CD4-positive, alpha-beta memory T cell (primary cell): ENCODE measurements at places on chromosomes 1 and 21. TPM values are rescaled to one million over a fixed set of nuclear protein-coding genes. Genes with fewer than 3 reads are reported as not detected.

C1orf115 gene
- 1.5 TPM for total RNA-seq

DNA sequence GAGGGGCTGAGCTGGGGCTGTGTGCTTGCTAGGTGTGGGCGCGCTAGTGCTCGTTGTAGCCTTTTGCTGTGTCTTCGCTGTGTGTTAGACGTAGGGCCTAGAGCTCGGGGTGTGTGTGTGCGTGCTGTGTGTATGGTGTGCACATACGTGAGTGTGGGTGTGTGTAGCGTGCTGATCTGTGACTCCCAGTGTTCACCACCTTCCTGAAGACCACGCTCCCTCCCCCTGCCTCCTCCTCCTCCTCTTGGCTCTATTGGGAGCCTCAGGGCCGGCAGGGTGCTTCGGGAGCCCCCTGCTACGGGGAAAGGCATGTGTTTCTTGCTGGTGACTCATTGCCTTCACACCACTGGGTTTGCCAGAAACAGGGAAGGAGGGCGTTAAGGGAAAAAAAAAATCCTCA, 9.4 kb upstream of the KCNC4 start:
- DNase-seq = no peak

GRCh38 chr1:24986372-24986965, 56.4 kb upstream of the RUNX3 start:
- no peak for DNase-seq

DNA sequence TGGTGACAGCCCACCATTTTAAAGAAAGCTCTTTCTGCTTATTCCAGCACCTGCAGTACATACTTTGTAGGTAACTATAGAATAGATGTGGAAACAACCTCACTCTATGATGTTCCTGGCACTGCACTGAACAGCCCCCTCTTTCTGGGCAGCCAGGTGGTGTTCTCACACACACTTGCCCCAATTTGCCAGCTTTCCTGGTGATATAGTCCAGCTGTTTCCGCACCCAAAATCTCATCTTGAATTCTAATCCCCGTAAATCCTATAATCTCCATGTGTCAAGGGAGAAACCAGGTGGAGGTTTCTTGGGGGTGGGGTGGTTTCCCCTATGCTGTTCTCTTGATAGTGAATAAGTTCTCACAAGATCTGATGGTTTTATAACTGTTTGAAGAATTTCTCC, 102.2 kb downstream of the FCRL5 start:
- no peak for DNase-seq

- DNase-seq = no peak
Measured at GRCh38 chr1:158830904-158831507, at the start of gene MNDA. MNDA (plus strand) TSS chr1:158831351; CDS start chr1:158842154, 10,803 bp downstream.

SLC9C2 gene
- not detected for total RNA-seq

DNA sequence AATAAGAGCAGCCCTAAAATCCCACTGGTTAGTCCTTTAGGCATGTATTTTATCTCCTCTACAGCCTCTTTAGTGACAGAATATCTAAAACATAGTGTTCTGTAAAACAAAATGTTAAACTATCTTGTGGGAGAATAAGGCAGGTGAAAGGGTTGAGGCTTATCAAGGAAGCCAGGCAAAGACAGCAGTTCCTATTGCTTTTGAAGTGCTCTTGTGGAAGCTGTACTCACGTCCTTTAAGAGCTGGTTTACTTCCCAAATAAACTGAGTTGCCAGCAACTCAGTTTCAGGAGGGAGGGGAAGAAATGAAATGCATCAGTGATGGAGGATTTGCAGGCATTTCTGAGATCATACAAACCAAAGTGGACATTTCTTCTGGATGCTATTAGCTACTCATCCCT, 529.6 kb upstream of the ZRANB2 start:
- no peak for DNase-seq
